Pons (tissue), 1 donor: ENCODE measurements at places on chromosomes 12 and 14.
A peak's percentile ranks its signal among the peaks of the same experiment; 100 is the strongest.

DNA sequence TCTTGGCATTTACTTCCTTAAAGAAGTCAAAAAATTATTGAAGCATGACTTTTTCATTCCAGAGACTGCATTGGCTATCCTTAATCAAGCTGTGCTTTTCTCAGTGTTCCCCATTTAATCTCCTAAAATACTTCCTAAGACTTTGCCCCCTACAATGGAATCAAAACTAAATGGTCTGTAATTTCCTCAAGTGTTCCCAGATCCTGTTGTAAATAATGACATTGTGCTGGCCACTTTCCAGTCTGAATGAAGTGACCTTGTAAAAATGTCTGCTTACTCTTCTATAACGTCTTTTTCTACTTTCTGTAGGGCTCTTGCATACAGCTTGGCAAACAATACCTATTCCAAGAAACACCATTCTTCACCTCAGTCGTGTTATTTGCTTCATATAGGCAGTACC is 45.3 kb upstream of the MBIP start:
- DNase-seq: no peak

- DNase-seq: no peak
These were observed 85.4 kb downstream of the WSCD2 start for GRCh38 chr12:108214486-108214885.

DNA sequence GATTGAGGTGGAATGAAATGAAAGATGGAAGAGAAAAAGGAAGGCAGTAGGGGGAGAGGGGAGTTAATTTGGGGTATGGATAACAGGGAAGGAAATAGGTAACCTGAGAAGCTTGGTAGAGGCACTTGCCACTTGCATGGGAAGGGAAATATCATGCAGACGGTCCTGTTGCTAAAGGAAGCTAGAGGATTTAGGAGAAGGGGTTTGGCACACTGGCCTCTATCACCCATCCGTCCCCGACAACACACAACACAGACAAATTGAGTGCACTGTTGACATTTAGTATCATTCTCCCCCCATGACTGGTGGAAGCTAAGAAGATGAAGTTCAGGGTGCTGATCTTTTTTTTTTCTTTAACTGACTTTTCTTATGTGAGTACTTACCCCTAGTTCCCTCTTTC is 2.0 kb downstream of the OR10AD1 start:
- no peak for DNase-seq

DNA sequence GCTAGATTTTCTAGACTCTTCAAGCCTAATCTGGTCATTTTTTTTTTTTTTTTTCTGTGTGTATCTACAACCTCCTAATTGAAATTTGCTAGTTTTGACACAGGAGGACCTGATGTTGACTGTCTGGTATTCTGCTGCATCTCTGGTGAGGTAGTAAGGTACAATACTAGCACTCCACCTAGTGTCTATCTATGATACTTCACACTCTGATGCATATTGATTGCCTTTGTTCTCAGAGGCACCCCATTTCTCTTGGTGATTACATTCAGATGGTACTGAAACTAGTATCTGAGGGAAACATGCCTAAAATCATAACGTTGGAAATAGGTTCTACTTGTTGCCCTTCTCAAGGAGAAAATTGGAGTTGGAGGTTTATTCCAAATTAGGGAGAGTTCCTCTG is 930.5 kb upstream of the NOVA1 start:
- DNase-seq: peak; percentile 12

DNA sequence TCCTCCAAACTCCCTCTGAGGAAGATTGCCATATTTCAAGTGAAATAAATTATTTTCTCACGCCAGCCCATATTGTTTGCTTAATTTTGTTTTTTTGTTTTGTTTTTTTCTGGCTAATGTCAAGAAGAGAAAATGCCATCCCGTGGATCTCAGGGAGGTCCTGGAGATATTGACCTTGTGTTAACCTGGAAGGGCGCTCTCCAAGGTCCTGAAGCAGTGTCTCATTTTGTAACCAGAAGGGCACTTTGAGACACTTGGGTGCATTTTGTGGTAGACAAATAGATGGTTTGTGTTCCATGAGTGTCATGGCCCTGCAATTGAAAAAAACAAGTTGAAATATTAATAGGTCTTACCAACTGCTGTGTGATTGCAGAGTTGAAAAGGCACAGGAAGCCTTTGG is 268.9 kb downstream of the SUDS3 start:
- DNase-seq: no peak

DNA sequence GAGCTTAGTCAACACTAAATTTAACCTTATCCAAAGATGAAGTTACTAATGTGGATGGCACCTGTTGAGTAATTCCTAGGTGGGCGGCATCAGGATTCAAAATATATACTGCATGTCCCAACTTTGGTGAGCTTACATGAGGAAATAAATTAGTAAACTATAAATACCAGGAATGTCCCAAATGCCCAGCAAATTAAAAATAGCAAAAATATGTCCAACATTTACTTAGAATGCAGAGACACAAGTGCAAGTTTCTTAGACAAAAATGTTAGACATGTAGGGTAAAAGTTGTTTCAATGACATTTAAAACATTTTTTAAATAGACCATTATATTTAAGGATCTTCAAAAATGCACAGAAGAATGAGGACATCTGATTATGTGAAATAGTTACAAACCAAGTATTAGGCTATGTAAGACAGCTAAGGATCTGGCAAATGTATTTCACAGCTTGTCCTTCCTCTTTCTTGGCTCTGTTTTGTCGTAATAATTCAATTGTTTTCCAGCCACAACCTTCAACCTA is 115.9 kb downstream of the NAV3 start:
- no peak for DNase-seq

DNA sequence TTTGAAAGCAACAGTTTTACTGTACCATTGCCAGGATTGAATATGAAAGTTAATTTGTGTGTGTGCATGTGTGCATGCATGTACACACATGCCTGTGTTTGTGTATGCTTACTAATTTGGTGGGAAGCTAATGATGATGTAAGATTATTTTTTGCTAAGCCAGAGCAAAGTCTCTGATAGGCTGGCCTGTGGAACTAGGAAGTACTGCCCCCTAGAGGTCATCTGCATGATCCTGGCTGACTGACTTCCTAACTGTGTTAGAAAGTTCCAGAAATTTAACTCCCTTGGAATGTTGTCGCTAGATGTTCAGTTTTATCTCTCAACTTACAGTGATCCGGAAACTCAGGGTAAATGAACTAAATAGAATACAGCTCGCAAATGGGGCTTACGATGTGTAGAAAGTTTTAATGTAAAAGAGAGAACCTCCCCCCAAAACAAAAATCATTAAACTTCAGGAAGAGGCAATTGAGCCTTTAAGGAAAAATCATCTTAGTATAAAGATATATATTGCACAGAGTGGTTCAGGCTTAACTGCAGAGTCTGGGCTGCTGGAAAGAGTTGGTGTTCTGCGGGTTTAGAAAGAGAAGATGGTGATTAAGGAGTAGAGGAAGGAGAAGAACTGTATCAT is 34.3 kb upstream of the SLC38A1 start:
- DNase-seq: peak; percentile 47

DNA sequence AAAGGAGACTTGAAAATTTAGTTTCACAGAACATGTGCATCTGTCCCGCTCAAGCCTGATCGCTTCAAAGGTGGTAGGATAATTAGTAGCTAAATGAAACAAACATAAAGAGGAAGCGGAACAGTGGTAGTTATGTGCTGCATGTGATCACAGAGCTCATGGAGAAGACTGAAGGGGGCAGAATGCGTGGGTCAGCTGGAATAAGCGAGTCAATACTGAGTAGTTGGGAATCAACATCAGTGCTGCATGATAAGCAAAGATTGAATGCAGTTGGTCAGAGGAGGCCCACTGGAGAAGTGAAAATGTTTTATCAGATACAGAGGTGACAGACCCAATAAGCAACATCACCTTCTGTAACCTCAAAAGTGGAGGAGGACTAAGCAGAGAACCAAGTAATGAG is 95.1 kb upstream of the RFX4 start:
- DNase-seq: no peak

DNA sequence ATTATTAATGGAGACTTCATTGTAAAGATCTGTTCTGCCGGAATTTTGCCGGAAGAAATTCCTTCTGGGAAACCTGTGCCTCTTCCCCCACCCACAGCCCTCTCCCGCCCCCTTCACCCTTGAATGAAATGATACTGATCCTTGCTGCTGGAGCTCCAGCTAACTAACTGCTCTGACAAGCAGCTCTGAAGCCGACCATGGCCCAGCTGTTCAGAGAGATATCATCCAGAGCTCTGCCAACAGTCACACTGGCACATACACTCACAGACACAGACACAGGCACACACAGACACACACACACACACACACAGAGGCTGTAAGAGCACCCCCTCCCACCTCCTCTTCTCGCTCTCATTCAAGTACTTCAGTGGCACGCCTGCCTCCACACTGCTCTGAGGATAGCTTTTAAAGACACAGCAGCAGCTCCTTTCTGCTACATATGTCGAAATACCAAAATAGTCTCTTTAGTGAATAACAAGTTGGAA is 88.6 kb downstream of the R3HDM2 start:
- peak; percentile 31 for DNase-seq

GRCh38 chr14:81276073-81277069 is 55.6 kb upstream of the GTF2A1 start:
- DNase-seq: no peak

DNA sequence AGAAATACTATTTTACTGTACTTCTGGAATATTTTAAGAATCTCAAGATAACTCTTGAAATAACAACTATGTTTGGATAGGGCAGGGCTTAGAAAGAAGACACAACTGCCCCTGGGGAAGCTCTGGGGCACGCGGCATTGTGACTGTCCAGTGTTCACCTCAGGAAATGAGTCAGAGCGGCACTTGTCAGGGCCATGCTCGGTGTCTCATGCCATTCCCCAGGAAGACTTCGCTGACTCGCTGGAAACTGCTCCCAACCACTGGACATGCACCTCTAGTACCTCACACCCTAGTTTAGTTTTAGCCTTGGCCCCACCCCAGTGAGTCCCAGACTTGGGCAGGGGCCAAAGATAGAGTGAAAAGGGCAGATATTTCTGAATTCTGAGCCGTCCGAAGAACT is 192.0 kb downstream of the TTC7B start:
- DNase-seq: no peak
